NCI-H1048 (cell line): ENCODE measurements at places on chromosomes 7 and 10.

- no peak for DNase-seq
Measured at GRCh38 chr7:95470452-95470851, 15.3 kb upstream of the ASB4 start.

- no peak for DNase-seq
Measured at GRCh38 chr7:31125171-31125570, 73.1 kb downstream of the ADCYAP1R1 start.

- DNase-seq, result no peak
Measured at GRCh38 chr7:75979759-75980429, 14.5 kb downstream of the TMEM120A start.

DNA sequence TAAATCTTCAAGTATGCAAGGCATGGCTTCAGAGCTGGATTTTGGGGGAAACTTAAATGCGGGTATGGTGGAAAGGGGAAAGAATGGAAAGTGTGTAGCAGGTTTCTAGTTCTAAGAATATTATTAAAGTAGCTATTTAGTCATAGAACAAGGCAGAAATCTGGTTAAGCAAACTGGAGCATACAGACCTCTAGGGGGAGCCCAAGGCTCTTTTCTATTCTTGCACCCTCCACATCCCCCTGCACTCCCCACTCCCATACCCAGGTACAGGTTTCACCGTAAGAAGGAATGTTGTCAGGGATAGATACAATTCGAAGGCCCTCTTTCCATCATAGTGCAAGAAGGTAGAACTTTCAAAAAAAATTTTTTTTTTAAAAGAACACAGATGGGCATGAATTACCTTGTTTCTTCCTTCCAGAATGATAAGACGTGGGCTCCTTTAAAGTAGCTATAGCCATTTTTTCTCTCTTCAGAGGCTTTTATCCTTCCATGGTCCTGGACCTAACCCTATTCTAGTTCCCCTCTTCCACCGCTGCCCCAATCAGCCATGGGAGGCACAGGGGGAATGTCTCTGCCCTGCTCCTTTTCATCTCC lies 41.5 kb upstream of the SMIM30 start:
- peak; percentile 40 for DNase-seq

DNA sequence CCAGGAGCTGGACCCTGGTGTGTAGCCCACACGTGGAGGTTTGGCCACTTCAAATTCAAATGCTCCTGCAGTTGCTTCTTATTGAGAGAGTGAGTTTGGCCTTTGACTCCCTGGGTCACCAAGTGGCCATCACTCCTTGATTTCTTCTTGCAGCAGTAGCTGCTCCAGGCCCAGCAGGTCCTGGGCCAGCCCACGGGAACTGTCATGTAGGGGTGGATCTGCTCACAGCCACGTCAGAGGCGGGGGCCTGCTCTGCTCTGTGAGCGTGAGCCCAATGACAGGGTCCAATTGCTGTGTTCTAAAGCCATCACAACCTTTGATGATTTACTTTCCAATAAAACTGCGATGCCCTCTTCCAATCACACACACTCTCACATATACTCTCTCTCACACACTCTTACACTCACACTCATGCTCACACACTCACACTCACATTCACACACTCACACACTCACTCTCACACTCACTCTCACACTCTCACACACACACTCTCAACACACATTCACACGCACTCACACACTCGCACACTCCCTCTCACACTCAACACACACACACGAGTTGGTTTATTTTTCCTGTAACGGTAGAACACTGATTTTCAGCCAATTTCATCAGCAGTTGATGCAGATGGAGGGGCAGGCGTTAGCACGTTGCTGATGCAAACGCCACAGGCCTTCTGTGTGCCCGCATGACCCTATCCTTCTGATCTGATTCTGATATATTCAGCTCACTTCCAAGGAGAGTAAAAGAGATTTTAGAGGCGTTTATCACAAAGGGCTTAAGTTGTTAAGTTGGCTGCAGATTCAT lies 210.7 kb upstream of the PPP2R2D start:
- no peak for DNase-seq

DNA sequence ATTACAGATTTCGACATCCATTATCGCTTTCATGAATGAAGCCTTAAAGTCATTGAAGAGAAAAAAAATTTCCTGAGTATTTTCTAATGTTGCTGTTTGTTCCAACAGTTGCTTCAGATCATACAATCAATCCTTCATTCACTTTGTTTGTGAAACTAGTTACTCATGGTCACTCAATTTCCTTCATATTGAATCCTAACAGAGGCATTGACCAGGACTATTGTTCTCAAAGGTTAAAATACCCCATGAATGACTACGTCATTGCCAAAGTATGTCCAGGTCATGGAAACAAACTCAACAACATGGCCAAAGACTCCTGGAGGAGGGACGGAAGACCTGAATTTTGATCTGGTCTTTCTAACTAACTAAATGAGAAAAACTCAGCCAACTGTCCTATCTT lies 54.0 kb upstream of the ABCB5 start:
- no peak for DNase-seq

- no peak for DNase-seq
Measured at GRCh38 chr7:55545496-55545895, 26.8 kb downstream of the VOPP1 start.
